ENCODE measurements at places on chromosomes 2 and 18. TPM values are rescaled to one million over a fixed set of nuclear protein-coding genes. Genes with fewer than 3 reads are reported as not detected.

The GEN1 gene
- total RNA-seq = 12.6 TPM

The CDH20 gene
- total RNA-seq = under 0.01 TPM

The DYSF gene
- 4.2 TPM for total RNA-seq

The SDC1 gene
- 68.0 TPM for total RNA-seq

The UGT1A8 gene
- not detected for total RNA-seq

The GNLY gene
- not detected for total RNA-seq

The CCDC121 gene
- 1.9 TPM for total RNA-seq

The SCN2A gene
- 2.3 TPM for total RNA-seq

The IKZF2 gene
- total RNA-seq = 4.2 TPM

The NT5C1B gene
- not detected for total RNA-seq

The PSMA8 gene
- total RNA-seq = not detected

The TYMS gene
- 15.1 TPM for total RNA-seq

The TNS1 gene
- 147 TPM for total RNA-seq

The TET3 gene
- total RNA-seq = 7.7 TPM

The EVA1A gene
- 48.3 TPM for total RNA-seq

The RAMP1 gene
- total RNA-seq = 35.0 TPM

The SLC19A3 gene
- total RNA-seq = under 0.01 TPM

The GCG gene
- total RNA-seq = not detected

The CYP27A1 gene
- total RNA-seq = 16.1 TPM

The NDUFB3 gene
- 44.1 TPM for total RNA-seq

The KCNJ3 gene
- total RNA-seq = not detected

The ZSWIM2 gene
- total RNA-seq = not detected

The SGO2 gene
- 12.1 TPM for total RNA-seq

The MBD2 gene
- 35.8 TPM for total RNA-seq
